ENCODE measurements at places on chromosomes 11 and 22.

DNA sequence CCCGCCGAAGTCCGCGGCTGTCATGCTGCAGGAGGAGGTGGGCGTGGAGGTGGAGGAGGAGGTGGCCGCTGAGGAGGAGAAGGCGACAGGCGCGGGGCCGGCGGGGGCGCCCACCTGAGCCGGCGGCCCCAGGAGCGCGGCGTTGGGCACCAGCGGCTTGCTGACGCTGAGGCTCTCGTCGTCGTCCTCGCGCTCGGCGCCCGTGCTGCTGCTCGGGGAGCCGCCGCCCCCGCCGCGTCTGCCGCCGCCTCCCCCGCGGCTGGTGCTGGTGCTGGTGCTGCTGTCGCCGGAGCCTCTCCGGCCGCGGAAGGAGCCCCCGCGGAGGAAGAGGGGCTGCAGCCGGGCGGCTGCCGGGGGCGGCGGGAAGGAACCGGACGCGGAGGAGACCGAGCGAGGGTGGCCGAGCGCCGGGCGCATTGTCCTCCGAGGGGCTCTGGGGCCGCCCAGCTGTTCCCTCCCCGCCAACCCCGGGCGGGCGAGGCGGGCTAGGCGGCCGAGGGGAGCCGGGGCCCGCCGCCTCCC lies 388 bp downstream of the TMEM121B start:
- DNase-seq = no peak

DNA sequence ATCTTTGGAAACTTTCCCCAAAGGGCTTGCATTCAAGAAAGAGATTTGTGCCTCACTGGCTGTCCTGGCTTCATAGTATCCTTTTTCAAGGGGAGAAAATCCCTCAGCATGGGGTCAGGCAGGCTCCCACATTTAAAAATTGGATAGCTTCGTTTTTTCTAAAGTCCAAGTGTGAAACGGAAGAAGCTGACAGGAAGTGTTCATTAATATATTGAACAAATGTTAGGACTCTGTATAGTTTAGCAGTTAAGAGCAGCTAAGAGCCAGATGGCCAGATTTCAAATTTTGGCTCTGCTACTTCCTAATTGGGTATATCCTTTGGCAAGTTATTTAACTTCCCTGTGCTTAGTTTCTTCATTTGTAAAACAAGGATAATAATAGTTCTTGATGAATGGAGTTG lies 354.9 kb upstream of the FAT3 start:
- DNase-seq = no peak

- no peak for DNase-seq
Observed at GRCh38 chr11:77064648-77065217, 2.0 kb upstream of the CAPN5 start.

GRCh38 chr11:72996959-72997358 lies 145.2 kb downstream of the FCHSD2 start:
- no peak for DNase-seq

DNA sequence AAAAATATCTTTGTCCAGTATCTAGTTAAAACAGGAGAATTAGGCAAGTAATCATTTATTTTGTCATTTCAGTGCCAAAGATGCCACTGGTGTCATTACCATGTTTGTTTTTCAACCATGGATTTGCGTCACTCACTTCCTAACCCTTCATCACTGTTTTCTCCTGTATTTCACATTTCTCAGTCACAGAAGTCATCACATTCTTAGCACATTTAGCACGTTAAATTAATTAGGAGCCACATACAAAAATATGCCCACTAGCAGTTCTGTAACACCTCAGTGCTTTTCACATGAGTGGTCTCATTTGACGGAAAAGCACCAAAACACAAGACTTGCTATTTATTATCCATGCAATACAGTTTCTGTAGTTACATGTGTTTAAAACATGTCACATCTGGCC lies 546.0 kb downstream of the METTL15 start:
- DNase-seq = no peak

DNA sequence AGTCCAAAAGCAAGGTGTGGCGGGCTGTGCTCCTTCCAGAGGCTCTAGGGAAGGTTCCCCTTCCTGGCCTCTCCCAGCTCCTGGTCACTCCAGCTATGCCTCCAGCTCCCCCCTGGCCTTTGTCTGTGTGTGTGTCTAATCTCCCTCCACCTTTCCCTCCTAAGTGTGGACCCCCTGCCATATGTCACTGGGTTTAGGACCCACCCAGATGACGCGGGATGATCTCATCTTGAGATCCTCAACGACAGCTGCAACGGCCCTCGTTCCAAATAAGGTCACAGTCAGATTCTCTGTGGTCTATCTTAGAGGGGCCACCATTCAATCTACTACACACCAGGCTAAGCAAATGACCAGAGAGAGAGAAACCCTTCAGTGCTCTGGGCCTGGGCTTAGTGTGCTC lies 107.9 kb downstream of the ARHGAP8 start:
- no peak for DNase-seq

DNA sequence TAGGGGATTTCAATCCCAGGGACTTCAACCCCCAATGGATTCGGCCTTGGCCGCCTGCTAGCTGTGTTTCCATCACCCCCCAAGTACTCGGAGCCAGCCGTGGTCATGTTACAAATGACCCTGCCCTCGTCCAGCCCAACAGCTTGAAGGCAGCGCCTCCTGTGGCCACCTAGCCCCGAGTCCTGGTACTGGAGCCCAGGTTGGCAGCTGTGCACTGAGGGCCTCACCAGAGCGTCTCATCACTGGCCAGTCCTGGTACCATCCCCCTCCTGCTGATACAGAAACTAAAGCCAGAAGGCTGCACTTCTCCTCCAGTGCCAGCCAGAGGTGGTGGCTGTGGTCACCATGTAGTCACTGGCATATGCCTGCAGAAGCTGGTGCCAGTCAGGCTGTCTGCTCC lies 44.9 kb upstream of the FADD start:
- no peak for DNase-seq

DNA sequence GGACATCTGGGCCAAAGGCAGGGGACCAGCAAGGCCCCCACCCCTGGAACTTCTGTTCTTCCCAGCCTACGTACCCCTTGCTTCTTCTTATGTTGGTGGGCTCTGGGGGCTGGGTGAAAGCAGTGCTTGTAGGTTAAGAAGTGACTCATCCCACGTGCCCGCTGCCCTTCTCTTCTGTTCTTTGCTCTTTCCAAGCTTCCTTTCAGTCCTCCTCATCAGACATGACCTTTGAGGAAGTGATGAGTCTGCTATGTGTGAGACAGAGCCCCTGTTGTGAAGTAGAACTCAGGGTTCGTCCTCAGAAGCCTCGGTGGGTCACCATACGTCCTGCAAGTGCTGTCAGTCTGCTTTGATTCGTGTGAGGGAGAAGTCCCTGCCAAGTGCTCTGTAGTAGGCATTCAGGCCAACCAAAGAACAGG lies 12.7 kb downstream of the MED15 start:
- no peak for DNase-seq

DNA sequence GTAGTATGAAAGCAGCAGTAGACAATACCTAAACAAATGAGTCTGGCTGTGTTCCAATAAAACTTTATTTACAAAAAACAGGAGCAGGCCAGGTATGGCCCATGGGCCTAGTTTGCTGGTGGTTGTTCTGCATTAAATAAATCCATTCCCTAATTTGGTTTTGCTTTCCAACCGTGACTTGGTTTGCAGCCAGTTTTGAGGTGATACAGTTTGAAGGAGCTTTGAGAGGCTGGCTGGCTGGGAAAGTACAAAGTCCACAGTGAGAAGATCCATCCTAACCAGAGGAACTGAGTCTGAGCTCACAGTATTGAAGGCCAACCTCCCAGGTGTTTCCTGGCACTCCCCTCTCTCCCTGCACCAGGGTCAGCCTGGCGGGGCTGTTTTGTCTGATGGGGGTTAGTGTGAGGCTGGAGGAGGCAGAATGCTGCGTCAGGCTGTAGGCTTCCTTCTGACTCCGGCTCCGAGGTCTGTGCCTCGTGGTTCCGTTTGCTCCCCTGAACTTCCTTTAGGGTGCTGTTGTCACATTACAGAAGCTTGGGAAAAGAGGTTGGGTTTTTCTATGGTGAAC lies 129.5 kb downstream of the MICAL2 start:
- no peak for DNase-seq

- DNase-seq = no peak
Observed at GRCh38 chr11:6142936-6143335, 27.2 kb downstream of the OR52B2 start.

- no peak for DNase-seq
Observed at GRCh38 chr11:56103210-56103737, at the start of gene OR8H2. Gene OR8H2, plus strand, starts transcription at chr11:56103687. Its CDS starts 1,356 bp downstream, at chr11:56105043.

- no peak for DNase-seq
Observed at GRCh38 chr11:69444381-69445130, 36.9 kb upstream of the LINC01488 start.

DNA sequence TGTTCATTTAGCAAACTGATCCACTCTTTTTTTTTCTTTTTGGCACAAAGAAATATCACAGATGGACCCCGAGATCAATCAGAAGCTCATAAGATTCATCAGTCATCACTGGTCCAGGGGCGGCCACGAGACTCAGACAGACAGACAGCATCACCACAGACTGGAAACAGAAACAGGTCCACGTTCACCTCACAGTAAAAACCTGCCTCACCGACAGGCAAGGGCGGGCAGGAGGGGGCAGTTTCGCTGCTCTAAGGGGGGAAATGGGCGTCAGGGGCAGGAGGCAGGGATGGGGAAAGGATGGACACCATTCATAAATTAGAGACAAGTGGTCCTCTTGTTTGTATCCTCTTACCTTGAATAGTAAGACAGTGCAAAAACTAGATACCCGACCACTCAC lies 16.5 kb downstream of the CHST1 start:
- DNase-seq = no peak

DNA sequence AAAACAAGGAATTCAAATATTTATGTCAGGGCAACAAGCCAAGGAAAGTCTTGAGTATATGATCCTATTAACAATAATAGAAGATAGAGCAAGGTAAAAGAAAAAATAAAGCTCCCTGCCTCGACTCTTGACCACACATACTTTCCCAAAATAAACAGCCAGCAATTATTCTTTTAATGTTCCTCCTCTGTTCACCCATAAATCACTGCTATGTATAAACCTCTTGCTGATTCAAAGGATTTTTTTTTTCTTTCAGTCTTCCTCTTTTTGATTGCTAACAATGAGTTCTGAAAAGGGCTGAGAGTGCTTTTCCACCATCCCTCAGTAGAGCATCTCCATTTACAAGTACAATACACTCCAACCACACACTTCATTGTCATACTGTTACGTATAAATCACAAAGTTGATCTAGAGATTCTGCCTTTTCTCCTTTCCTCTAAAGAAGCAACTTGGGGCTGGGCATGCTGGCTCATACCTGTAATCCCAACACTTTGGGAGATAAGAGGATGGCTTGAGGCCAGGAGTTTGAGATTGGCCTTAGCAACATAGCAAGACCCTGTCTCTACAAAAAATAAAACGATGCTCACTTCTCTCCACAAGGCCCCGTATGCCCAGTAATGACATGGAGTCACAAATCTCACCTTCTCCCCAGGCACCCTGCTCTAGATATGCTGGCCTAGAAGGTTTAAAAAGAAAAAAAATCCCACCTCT lies 24.0 kb downstream of the RAB30 start:
- no peak for DNase-seq

GRCh38 chr11:95915051-95915450 lies 8.9 kb downstream of the MTMR2 start:
- DNase-seq = no peak

- peak; percentile 52 for DNase-seq
Observed at GRCh38 chr11:45899448-45900174, 7.5 kb downstream of the FREY1 start.

- no peak for DNase-seq
Observed at GRCh38 chr11:106030609-106031008, 8.6 kb upstream of the MSANTD4 start.

GRCh38 chr11:4433856-4434255 lies 15.2 kb upstream of the OR52K2 start:
- no peak for DNase-seq

DNA sequence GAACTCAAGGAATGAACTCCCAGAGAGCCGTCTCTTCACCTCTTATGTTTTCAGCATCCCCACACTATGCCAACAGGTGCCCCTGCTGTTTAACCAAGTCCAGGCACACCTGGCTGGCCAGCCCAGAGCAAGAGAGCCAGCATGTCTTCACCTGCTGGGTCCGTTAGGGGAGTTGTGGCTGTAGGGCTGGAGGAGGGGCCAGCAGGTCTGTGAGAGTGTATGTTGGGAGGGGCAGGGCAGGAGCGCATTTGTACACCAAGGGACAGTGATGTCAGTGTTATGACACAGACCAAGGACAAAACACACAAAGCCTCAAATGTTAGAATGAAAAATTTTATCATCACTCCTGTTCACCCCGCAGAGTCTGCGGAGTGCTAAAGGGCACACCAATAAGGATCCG lies 5.8 kb downstream of the PATZ1 start:
- DNase-seq = no peak

DNA sequence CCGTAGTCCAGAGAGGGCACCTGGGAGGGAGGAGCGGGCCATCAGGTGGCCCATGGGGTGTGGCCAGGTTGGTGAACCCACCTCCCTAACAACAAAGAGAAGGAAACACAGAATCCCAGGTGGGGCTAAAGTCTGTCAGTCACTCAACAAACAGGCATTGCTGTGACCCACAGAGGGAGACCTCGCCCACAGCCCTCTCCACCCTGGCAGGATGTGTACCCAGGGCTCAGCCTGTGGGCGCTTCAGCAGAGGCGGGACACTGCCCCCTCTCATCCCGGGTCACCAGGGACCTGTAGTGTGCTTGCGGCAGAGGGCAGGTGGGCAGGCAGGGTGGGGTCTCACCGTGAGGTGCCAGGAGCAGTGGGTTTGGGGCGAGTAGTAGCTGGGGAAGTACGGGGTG lies 25.1 kb downstream of the TMPRSS6 start:
- no peak for DNase-seq

GRCh38 chr11:78138291-78138690 lies 1.1 kb downstream of the ALG8 start:
- no peak for DNase-seq

- no peak for DNase-seq
Observed at GRCh38 chr11:117876341-117877119, at the start of gene FXYD6. Gene FXYD6, minus strand, starts transcription at chr11:117876658. Its CDS starts 33,882 bp downstream, at chr11:117842776.

DNA sequence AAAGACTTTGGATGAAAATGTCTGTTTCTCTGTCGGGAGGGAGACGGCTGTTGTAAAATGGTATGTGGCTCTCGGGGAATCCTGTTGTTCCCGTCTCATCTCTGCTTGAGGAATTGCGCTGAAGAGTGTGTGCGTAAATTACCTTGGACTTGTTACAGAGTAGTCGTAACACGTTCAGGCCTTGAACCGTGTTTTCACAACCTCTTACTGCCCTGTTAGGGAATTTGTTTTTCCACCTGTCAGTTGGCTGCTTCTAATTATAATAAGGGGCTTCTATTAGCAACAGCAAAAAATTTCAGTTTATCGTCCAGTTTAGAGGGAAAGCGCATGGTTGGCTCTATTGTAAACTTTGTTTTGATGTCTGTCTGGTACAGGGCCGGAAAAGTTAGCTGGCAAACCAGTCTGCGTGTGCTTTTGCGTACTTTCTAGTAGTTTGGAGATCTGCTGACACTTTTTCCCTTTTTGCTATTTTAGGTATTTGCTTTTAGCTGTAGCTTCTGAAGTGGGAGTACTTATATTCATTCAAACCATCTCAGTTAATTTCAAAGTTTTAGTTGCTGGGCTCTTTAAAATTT lies 1.5 kb downstream of the HIPK3 start:
- DNase-seq = no peak

- DNase-seq = no peak
Observed at GRCh38 chr11:76668362-76669155, 2.0 kb downstream of the LRRC32 start.

All from activated T-cell treated with anti-CD3 and anti-CD28 coated beads for 24 hours (primary cell).